Right renal cortex interstitium (tissue), 3 donors: ENCODE measurements at places on chromosomes 5 and 9.

GRCh38 chr9:112380102-112380824 is at the start of gene HSDL2:
HSDL2 (plus strand) TSS chr9:112380108; CDS start chr9:112380164, 56 bp downstream.
- DNase-seq: peak; percentile 55

DNA sequence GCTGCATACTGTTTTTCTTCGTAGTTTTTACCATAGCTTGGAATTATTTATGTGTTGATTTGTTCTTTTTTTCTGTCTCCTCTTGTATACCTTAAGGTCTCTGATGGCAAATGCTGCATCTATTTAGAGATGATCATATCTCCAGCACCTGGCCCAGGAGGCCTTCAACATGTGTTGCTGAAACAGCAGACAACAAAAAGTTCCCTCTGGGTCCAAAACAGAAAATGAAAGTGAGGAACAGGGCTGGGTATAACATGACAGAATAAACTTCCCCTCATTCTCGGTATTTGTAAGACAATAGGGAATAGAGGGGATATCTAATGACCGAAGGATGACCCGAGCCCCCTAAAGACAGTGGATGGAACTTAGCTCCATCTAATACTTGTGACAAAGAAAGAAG is 22.7 kb upstream of the PCSK1 start:
- no peak for DNase-seq

DNA sequence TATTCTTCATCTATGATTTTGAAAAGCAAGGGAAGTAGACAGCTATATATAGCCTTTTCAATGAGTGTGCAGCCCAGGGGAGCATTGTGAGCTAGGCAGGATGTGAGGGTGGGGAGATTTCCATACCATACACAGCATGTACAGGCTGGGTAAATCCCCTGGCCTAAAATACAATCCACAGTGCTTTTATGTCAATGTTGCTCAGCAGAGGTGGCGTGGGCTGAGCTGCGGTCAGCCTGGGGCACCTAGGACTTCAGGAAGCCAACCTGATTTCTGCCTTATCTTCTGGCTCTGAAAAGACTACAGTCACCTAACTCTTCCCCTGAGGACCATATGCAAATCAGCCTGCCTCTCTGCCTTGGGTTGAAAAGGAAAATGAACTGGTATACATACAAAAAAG is 6.3 kb upstream of the GARIN3 start:
- DNase-seq: no peak

DNA sequence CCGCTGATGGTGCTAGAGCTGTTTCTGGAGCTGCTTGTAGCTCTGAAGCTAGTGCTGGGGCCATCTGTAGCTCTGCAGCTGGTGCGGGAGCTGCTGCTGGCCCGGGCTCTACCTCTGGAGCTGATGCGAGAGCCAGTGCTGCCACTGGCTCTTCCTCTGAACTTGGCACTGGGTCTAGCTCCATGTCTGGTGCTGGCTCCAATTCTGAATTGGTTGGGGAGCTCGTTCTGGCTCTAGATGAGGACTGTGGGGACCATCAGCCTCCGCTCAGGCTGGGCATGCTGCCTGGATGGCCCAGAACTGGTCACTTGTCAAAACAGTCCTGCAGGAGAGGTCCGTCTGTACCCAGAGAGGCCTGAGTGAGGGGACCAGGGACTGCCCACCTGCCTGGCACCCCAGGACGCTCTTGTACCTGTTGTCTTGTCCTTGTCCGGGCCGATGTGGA is 21.5 kb downstream of the OBP2B start:
- DNase-seq: no peak

GRCh38 chr9:34552606-34552981 is 29.8 kb upstream of the ENHO start:
- no peak for DNase-seq

DNA sequence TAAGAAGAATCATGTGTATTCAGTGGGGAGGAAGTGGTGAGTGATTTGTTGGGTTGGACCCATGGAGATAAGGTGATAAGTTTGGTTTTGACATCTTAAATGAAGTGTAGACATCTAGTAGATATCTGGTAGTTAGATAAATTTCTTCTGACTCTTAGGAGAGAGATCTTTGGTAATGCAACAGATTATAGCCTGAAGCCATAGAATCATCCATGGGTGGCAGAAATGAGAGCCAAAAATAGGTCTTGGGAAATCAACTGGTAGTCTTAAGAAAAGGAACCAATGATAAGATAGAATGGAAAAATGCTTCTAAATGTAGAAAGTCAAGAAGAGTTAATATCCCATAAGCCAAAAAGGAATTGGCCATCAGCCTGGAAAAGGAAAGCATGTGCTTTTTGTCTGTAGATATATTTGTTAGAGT is 532.7 kb upstream of the GRAMD2B start:
- DNase-seq: no peak

GRCh38 chr5:50711280-50711679 is 44.8 kb downstream of the PARP8 start:
- DNase-seq: no peak

GRCh38 chr5:87002485-87002884 is 265.2 kb upstream of the RASA1 start:
- DNase-seq: no peak

DNA sequence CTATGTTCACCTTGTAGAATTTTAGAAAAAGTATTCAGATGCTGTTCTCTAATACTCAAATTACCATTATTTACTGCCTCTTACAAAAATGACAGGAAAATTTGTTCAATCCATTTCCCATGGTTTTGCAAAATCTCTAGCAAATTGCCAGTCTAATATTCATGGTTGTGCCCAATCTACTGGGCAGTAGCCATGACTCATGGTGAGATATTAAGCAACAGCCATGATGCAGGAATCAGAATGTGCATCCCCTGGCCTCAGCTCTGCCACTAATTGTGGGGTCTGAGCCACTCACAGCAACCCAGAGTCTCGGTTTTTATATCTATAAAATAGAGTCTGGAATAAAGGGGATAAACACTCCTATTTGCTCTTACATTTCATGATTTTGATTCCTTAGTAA is 353.6 kb downstream of the DEPDC1B start:
- DNase-seq: no peak
